ENCODE measurements at places on chromosomes 2 and 18.

GRCh38 chr2:48933828-48934497 is 178.4 kb upstream of the LHCGR start:
- no peak for DNase-seq

GRCh38 chr2:179691235-179691634 is 170.2 kb downstream of the ZNF385B start:
- no peak for DNase-seq

- peak; percentile 64 for DNase-seq
Measured at GRCh38 chr2:180033993-180034894, 27.1 kb upstream of the CWC22 start.

- DNase-seq, result no peak
Measured at GRCh38 chr2:147639891-147640290, 204.9 kb upstream of the ACVR2A start.

- no peak for DNase-seq
Measured at GRCh38 chr2:23682481-23682880, 244.4 kb downstream of the ATAD2B start.

Data from non-pigmented ciliary epithelial cell (primary cell).